Immature natural killer cell (primary cell): ENCODE measurements at places on chromosomes 5 and 9. TPM values are rescaled to one million over a fixed set of nuclear protein-coding genes. Genes with fewer than 3 reads are reported as not detected.

GRCh38 chr5:34755926-34756325, 83.0 kb upstream of the TTC23L start:
- no peaks in the 10 kb centered on the region for H3K27me3 ChIP-seq
- no peak overlapping the region for H3K4me3 ChIP-seq
- DNase-seq, result no peak
- H3K27ac ChIP-seq, result no peak overlapping the region
- H3K36me3 ChIP-seq, result no peaks in the 10 kb centered on the region
- H3K4me1 ChIP-seq, result no peaks in the 10 kb centered on the region

Gene VCAN
- 0.86 TPM for polyA plus RNA-seq

DNA sequence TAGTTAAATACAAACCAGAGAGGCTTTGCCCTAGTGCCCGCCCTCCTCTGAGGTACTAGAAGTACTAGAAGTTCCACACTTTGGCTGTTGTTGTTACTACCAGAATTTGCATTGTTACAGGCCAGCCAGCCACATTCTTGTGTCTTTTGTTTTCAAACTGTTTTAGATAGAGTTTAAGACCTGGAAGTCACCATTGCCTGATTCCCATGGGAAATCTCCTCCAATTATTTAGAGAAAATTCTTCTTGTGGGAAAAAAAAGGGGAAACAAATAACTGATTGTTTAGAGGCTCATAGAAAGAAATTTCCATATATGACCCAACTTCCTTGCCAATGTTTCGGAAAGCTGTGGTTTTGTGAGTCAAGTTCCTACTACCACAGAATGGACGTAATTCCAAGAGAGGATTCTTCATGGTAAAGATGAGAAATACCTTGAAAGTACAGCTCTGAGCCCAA, 252.2 kb downstream of the GOLPH3 start:
- DNase-seq, result no peak
- H3K27me3 ChIP-seq, result peaks cover 2% of the 10 kb centered on the region
- H3K36me3 ChIP-seq, result no peaks in the 10 kb centered on the region
- H3K27ac ChIP-seq, result no peak overlapping the region
- no peak overlapping the region for H3K4me3 ChIP-seq

Gene INSL4
- not detected for polyA plus RNA-seq

Gene KCNN2
- not detected for polyA plus RNA-seq

Gene ZNF483
- polyA plus RNA-seq, result 2.1 TPM

Gene FGF1
- not detected for polyA plus RNA-seq

GRCh38 chr5:57368010-57368409, 114.6 kb downstream of the ACTBL2 start:
- DNase-seq, result no peak
- H3K27ac ChIP-seq, result no peak overlapping the region
- H3K27me3 ChIP-seq, result peaks cover 4% of the 10 kb centered on the region
- H3K4me1 ChIP-seq, result no peaks in the 10 kb centered on the region
- no peaks in the 10 kb centered on the region for H3K36me3 ChIP-seq
- H3K4me3 ChIP-seq, result no peak overlapping the region

GRCh38 chr5:150624334-150625163, 15.9 kb upstream of the SYNPO start:
- no peaks in the 10 kb centered on the region for H3K36me3 ChIP-seq
- peaks cover 11% of the 10 kb centered on the region for H3K4me1 ChIP-seq
- peaks cover 18% of the 10 kb centered on the region for H3K27me3 ChIP-seq
- no peak for DNase-seq
- H3K27ac ChIP-seq, result no peak overlapping the region
- H3K4me3 ChIP-seq, result peak overlapping the region; percentile 80

Gene FAM151B
- polyA plus RNA-seq, result not detected

Gene IL4
- not detected for polyA plus RNA-seq

DNA sequence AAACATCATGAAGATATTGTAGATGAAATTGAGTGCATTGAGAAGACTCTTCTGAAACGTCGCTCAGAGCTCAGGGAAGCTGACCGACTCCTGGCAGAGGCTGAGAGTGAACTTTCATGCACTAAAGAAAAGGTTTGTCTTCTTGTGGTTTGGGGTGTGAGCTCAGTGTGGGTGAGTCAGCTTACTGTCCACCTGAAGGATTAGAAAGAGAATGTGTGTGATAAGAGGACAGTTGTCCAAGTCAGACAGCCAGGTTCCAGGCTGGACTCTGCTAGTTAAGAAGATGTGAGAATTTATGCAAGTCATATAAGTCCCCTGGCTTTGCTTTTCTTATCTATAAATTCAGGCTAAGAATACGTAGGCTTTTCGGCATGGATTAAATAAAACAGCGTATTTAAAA, 46.9 kb downstream of the RAB14 start:
- DNase-seq, result no peak
- peaks cover 2% of the 10 kb centered on the region for H3K27me3 ChIP-seq
- H3K36me3 ChIP-seq, result peaks cover 67% of the 10 kb centered on the region
- H3K4me3 ChIP-seq, result no peak overlapping the region
- peaks cover 55% of the 10 kb centered on the region for H3K4me1 ChIP-seq

GRCh38 chr9:87445646-87446045, 52.0 kb upstream of the DAPK1 start:
- H3K36me3 ChIP-seq, result peaks cover 3% of the 10 kb centered on the region
- peak overlapping the region; percentile 79 for H3K4me3 ChIP-seq
- peak; percentile 15 for DNase-seq

DNA sequence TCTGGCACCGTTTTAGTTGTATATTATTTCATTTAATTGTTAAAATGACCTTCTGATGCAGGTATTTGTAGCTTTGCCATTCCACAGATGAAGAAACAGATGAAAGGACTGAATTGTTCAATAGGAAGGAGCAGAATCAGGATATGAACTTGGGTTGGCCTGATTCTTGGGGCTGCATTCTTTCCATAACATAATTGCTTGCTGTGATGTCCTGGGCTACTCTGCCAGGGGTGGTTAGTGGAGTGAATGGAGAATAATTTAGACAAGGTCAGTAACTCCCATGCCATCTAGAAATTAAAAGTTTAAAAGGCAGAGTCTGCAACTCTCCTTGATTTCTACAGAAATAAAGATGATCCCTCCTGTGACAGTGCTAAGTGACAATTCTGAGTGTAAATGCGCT, 15.9 kb downstream of the TLR4 start:
- no peak overlapping the region for H3K27ac ChIP-seq
- H3K27me3 ChIP-seq, result peaks cover 4% of the 10 kb centered on the region
- no peak overlapping the region for H3K4me3 ChIP-seq
- peaks cover 20% of the 10 kb centered on the region for H3K4me1 ChIP-seq
- DNase-seq, result no peak
- no peaks in the 10 kb centered on the region for H3K36me3 ChIP-seq

DNA sequence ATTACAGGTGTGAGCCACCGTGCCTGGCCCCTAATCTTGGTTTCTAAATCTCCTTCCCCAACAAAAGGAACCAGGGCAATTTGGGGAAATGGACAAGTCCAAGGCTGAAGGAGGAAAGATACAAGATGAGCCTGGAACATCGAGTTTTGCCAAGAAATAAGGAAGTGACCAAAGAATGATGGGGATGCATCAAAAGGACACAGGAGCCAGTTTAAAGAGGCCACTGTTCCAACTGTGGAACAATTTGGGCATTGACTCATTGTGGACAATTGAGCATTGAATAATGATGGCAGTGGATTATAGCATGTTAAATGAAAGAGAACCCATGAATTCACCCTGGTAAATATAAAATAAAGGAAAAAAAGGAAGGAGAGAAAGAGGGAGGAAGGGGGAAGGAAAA, 47.5 kb downstream of the DUSP1 start:
- no peak for DNase-seq
- peaks cover 22% of the 10 kb centered on the region for H3K27me3 ChIP-seq
- H3K4me3 ChIP-seq, result no peak overlapping the region
- peaks cover 22% of the 10 kb centered on the region for H3K4me1 ChIP-seq
- H3K27ac ChIP-seq, result no peak overlapping the region

DNA sequence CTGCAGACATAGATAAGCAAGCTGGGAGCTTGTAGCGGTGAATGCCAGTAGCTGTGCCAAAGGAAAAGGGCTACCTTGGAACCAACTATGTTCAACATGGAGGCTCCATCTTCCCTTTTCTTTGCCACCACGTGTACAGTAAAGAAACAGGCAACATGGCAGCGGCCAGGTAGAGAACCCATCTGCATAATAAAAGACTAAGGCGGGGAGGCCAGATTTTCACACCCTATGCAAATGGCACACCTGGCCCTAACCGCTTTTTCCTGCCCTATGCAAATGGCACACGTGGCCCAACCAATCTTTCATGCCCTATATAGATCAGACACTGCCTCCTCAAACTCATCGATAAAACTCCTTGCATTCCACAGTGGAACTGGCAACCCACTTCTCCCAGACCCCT, 477.5 kb upstream of the EDIL3 start:
- no peak overlapping the region for H3K27ac ChIP-seq
- H3K4me1 ChIP-seq, result no peaks in the 10 kb centered on the region
- H3K27me3 ChIP-seq, result no peaks in the 10 kb centered on the region
- H3K4me3 ChIP-seq, result no peak overlapping the region
